ENCODE measurements at places on chromosomes 13 and 19.

GRCh38 chr19:42140125-42140754 lies 8.0 kb upstream of the POU2F2 start:
- no peak for DNase-seq

DNA sequence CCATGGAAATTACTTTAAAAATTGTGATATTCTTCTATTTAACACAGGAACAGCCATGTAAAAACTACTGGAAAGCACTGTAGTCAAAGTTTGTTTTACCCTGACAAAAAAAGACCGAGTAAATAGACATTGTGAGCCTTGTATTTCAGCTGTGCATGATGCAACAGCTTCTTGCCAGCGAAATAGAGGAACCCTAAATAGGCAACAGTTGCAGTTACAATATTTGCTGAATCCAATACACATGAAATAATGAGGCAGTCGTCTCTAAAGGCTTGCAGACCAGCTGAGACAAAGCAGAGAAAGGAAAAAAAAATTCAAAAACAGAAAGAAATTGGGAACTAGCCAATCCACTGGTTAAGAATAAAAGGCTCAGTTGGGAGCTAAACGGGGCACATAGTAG lies 1001.1 kb downstream of the OLFM4 start:
- DNase-seq = no peak

DNA sequence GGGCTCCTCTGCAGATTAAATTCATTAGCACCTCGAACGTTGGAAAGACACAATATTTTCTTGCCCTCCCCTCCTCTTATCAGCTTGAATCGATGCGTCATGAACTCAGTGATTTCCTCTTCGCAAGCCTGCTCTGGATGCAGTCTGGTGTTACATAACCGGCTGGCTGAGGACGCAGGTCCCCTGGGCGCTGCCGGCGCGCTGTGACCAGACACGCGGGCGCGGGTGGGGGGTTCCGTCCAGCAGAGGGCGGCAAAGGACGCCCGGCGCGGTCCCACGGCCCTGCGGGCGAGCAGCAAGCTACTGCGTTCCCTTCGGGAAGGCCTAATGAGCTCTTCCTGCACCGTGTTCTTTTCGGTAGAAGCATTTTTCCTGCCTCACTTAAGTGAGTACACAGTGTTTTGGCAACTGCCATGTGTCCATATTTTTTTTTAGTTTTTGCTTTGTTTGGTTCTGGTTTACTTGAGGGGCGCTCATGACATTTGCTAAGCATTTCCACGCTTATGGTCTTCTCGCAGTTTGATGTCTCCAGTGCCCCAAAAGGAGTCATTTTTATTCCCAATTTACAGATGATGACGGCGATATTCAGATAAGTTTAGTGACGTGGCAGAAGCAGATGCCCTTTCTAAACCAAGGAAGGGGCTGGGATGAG lies 112.2 kb upstream of the MBNL2 start:
- DNase-seq = peak; percentile 59

GRCh38 chr19:6455924-6456323 lies 3.7 kb downstream of the SLC25A23 start:
- DNase-seq = no peak

DNA sequence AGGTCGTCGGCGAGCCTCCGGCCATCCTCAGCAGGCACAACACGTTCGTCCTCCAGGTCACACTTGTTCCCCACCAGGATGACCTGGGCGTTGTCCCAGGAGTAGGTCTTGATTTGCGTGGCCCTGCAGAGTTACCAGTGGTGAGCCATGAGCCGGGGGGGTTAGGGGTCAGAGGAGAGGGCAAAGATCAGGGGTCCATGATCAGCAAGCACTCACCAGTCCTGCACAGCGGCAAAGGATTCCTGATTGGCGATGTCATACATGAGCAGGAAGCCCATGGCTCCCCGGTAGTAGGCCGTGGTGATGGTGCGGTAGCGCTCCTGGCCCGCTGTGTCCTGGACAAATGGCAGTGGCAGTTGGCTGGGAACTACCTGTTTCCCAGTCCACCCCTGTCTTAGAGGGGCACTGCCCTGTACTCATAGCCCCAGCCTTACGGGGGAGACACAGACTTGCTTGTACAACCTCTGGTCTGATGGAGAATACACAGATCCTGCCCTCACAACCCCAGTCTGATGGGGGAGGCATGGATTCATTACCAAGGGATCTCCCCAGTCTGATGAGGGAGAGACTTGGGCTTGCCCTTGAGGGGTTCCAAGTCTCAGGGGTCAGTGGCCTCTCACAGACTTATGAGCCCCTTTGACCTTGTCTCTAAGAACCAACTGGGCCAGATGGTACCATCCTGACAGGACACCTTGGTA lies 3.9 kb downstream of the RAB3D start:
- DNase-seq = no peak

- DNase-seq = no peak
Observed at GRCh38 chr19:4264812-4265211, 14.3 kb upstream of the SHD start.

GRCh38 chr13:112688560-112689302 lies 1.1 kb upstream of the ATP11A start:
- peak; percentile 42 for DNase-seq

DNA sequence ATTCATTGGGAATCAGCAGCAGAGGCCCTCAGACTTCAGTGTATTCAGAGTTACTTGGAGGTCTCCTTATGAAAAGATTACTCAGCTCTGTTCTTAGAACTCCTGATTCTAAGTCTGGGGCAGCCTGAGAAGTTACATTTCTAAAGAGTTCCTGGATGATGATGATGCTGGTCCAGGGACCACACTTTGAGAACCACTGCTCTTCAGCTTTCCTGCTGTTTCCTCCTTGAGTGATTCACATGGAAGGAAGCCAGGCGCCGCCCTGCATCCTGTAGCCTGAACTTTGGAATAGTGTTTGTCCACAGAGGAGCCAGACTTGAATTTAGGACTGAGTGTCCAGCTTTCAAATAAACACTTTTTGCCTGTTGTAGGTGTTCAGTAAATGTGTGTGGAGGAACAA lies 2.9 kb downstream of the CEBPG start:
- no peak for DNase-seq

GRCh38 chr13:94707400-94708021 lies 4.8 kb downstream of the SOX21 start:
- DNase-seq = no peak

DNA sequence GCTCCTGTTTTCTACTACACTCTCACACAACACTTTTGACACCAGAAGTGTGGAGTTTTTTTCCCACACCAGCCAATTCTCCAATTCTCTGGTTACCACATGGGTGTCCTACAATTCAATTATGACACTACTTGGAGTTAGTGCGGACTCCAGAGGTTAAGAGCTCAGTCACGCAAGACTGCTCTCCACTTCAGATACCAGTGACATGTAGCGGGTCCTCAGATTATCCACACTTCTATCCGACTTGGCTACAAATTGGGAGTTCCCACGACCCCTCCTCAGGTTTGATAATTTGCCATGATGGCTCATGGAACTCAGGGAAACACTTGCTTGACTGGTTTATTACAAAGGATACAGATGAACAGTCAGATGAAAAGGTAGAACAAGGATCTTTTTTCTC lies 32.9 kb downstream of the PAN3 start:
- no peak for DNase-seq

DNA sequence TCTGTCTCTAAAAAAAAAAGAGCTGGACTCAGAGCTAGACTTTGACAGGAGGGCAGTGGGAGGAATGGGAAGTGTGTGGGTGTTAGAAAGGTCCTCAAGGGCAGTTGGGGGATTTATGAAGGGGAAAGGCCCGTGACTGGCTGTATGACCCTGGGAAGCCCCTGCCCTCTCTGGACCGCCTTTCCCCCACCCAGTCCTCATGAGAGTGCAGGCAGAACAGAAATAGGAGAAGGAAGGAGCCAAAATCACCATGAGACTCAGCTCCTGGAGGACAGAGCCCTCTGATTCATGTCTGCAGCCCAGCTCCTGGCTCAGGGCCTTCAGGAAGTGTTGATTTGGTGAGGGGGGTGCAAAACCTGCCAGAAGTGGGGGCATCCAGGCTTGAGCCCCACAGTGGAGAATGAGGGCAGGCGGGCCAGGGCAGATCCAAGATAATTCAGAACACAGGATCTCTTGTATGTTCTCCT lies 8.7 kb upstream of the SMG9 start:
- DNase-seq = no peak

DNA sequence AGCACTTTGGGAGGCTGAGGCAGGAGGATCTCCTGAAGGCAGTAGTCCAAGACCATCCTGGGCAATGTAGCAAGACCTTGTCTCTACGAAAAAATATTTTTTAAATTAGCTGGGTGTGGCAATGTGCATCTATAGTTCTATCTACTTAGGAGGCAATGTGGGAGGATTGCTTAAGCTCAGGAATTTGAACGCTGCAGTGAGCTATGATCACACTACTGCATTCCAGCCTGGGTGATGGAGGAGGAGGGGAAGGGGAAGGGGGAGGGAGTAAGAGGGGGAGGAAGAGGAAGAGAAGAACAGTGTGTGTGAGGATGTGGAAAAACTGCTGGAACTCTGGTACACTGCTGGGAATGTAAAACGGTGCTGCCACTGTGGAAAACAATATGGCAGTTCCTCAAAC lies 9.2 kb upstream of the CLIP3 start:
- DNase-seq = no peak

DNA sequence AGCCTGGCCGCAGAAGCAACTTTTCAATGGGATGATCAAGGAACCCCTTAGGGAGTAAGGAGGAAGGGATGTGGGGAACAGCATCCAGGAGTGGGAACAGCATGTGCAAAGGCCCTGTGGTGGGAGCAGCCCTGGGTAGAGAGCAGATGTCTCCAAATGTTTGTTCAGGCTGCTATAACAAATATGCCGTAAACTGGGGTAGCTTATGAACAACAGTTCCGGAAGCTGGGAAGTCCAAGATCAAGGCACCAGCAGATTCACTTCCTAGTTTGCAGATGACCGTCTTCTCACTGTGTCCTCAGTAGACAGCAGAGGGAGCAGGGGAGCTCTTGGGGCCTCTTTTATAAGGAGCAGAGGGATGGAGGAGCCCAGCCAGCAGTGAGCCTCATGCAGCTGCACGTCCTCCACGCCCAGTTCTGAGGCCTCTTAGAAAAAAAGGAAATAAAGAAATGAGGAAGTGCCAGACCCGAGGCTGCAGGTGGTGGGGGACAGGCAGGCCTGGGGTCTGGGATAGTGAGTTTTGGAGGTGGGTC lies 4.2 kb upstream of the LRRC25 start:
- DNase-seq = no peak

GRCh38 chr13:85436029-85436428 lies 363.2 kb downstream of the SLITRK6 start:
- DNase-seq = no peak

DNA sequence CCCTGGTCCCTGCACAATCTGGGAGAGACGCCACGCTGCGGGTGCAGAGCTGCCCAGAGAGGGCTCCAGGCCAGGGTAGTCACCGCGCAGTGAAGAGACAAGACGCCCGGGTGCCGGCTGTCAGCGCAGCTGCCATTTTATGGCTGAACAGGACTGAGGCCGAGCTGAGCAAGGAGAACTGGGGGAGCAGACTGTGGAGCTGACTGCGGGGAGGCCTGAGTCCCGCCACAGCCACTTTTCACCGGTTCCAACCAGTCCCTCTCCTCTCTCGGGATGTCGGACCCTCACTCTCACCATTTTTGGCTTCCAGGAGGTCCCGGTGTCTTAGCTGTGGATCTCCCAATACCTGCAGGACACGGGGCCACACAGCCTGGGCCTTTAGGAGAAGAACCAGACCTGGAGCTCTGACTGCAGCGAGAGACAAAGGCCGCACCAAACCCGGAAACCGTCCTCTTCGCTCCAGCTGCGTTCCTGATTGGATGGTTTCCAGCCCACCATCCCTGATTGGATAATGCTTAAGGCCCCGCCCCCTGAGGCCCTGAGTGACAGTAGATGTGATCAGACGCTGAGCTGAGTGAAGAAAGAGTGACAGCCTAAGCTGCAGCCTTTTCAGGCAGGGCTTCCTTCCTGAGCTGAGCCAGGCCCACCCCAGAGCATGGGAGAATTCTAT lies at the start of gene ZNF626:
TSS of gene ZNF626 (minus strand) at position 422 of the 670 bp plus-strand sequence. CDS start at position 297, 125 bp downstream.
- DNase-seq = peak; percentile 70

DNA sequence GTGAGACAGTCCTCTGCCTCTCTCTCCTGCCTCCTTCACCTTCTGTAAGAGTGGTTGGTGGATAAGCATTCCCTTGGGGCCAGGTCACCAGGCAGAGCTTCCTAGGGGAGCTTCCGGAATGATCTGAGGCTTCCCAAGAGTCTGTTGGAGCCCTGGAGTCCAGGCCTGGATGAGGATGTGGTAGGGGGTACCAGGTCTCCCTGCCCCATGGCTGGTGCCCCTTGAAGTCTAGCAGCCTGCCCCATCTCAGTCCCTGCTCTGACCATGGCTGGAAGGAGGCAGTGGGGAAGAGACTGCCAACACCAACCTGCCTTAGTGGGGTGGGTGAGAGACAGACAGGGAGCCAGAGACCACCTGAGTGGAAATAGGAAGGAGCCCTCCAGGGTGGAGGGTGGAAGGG lies 1316.9 kb downstream of the UQCRFS1 start:
- DNase-seq = no peak

DNA sequence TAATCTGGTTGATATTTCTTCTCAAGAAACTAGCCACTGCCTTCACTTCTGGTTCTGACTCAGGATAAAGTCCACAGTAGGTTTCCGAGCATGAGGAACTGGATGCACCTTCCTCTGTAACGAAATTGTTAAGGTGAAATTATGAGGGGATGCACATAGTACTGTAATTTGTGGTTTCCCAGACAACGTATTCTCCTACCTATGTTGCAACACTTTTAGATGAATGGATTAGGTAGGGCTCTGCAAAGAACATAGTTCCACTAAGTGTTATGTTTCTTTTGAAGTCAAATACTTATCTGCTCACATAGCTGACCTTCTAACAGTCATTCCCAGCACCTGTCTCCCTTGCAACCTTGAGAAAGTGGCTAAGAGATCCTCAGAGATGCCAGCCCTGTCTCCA lies 5.7 kb upstream of the ZC3H13 start:
- DNase-seq = no peak

GRCh38 chr13:36310417-36311108 lies 12.9 kb upstream of the CCDC169 start:
- no peak for DNase-seq

GRCh38 chr19:4032436-4032835 lies 24.9 kb downstream of the PIAS4 start:
- no peak for DNase-seq

DNA sequence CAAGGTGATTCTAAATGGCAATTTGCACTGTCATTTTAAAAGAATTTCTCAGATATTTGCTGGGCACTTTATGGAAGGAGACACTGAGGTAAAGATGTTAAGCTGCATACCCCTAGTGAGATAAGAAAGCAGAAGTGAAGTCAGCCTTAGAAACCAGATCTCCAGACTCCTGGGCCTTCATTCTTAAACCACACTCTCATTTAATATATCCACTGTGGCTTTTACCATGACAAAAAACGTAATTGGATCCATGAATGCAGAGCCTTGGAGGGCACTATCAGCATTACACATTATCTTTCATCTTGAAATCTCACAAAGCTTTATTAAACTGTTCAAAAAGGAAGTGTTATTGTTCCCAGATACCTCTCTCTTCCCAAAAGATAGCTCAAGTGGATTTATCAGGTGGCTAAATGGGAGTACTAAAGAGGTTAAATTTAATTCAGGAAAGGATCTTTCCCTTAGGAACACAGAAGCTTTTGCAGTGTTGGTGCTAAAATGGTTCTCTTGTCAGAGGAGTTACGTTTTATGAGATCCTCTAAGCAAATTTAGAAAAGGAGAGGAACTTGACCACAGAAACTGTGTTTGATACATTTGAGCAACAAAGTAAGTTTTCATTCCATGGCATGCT lies 1060.4 kb downstream of the EFNB2 start:
- DNase-seq = no peak

GRCh38 chr13:100203696-100204367 lies 114.9 kb downstream of the PCCA start:
- no peak for DNase-seq

Data from activated CD4-positive, alpha-beta T cell treated with anti-CD3 and anti-CD28 coated beads, Interleukin-2, amount 50 U/mL, for 24 hours (primary cell).